ENCODE measurements at places on chromosomes 1 and 21. TPM values are rescaled to one million over a fixed set of nuclear protein-coding genes. Genes with fewer than 3 reads are reported as not detected.

DNA sequence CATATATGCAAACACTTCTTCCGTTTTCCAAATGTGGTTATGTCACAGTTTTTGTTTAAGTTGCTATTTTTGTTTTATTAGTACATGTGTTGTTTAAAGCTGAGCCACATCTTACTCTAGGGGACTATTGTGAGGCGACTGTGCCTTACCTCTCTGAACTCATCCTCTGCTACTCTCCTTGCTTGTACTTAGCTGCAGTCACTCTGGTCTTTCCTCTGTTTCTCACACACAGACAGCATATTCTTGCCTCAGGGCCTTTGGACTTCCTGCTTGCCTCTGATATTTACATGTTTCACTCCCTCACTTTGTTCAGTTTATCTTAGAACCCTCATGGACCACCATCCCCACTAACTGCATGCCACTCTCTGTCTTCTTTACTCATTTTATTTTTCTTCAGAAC, 101.1 kb downstream of the MACF1 start:
- DNase-seq: no peak

GRCh38 chr1:227449051-227449450, 114.3 kb upstream of the ZNF678 start:
- no peak for DNase-seq

DNA sequence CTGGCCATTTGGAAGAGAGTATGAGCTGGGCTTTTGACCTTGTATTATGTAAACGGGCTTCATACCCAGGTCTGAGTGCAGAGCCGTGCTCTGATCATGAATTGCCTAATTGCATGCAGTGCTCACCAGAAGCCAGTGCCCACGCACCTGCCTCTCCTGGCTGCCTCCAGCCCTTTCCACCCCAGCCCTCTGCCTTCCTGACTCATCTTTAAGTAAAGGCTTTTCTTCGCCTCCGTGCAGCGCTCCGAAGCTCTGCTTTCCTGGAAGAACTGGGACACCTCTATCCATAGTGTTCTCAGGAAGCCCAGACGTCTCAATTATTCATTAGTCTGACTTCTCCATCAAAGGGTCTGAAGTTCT, 413.7 kb downstream of the PTPRU start:
- peak; percentile 33 for DNase-seq

DNA sequence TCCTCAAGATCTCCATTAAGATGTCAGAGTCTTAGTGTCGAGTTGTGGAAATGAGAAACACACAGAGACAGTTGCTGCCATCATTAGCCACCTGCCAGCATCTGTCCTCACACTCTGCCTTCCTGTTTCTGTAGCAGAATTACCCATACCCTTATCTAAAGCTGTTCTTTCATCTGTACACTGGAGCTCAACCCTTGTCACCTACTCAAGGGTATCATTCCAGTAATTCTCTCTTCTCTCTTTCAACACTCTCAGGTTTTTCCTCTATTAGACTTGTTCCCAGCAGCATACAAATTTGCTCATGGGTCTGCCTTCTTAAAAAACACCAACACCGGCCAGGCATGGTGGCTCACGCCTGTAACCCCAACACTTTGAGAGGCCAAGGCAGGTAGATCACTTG, 27.4 kb upstream of the RNF2 start:
- no peak for DNase-seq

- DNase-seq: no peak
Measured at GRCh38 chr1:245209658-245210435, 55.1 kb downstream of the KIF26B start.

GRCh38 chr1:153659656-153660055, 1.2 kb downstream of the SNAPIN start:
- DNase-seq: peak; percentile 82

Gene AIM2
- total RNA-seq: 0.74 TPM

Gene MPL
- 0.39 TPM for total RNA-seq

All from mesenteric fat pad (tissue), 1 donor.